HFFc6 (cell line): ENCODE measurements at places on chromosomes 3 and 15. TPM values are rescaled to one million over a fixed set of nuclear protein-coding genes. Genes with fewer than 3 reads are reported as not detected.

Gene HHATL
- not detected in 3 replicates for total RNA-seq

- no peak for DNase-seq
Measured at GRCh38 chr3:56012721-56013120, 455.5 kb downstream of the ERC2 start.

Gene EFCC1
- not detected in 3 replicates for total RNA-seq

Gene AHSG
- not detected in 3 replicates for total RNA-seq

Gene SATB1
- total RNA-seq, result 2.4 to 4.5 TPM (median 2.9 TPM) in 3 replicates

Gene BMF
- total RNA-seq, result 0.50 to 1.1 TPM (median 0.74 TPM) in 3 replicates

DNA sequence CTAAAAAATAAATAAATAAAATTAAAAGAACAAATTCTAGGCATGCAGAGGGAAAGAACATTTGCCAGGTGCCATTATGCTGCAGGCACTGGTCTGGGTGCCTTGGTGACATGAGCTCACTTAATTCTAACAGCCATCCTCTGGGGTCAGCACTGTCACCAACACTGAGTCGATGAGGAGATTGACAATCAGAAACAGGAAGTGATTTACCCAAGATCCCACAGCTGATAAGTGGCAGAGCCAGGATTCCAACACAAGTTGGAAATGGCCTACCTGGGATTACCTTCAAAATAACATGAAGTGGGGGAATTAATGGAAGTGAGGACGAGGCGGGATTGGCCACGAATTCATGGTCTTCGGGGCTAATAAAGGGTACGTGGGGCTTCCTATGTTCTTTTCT, 3.6 kb downstream of the PLIN1 start:
- DNase-seq, result no peak

Gene SPINK8
- total RNA-seq, result not detected in 2 replicates

Gene ZNF620
- total RNA-seq, result 0.35 to 1.2 TPM (median 0.53 TPM) in 3 replicates

DNA sequence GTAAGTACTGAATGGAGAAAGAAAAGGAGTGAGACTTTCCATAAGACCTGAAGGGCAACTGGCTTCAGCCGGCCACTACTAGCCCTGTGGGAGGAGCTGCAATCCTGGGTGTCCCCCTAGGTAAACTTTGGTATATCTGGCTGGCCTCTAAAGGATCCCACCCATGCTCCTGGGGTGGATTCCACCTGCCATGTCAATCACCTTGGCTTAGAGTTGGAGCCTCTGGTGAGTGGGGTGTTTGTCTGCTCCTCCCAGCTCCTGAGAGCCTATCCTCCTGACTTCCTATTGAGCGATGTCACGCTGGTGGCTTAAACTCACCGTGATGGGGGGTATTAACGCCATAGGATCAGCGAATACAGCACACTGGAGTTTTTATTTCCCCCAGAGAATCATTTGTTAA, 2.6 kb downstream of the SPTBN5 start:
- DNase-seq, result no peak

DNA sequence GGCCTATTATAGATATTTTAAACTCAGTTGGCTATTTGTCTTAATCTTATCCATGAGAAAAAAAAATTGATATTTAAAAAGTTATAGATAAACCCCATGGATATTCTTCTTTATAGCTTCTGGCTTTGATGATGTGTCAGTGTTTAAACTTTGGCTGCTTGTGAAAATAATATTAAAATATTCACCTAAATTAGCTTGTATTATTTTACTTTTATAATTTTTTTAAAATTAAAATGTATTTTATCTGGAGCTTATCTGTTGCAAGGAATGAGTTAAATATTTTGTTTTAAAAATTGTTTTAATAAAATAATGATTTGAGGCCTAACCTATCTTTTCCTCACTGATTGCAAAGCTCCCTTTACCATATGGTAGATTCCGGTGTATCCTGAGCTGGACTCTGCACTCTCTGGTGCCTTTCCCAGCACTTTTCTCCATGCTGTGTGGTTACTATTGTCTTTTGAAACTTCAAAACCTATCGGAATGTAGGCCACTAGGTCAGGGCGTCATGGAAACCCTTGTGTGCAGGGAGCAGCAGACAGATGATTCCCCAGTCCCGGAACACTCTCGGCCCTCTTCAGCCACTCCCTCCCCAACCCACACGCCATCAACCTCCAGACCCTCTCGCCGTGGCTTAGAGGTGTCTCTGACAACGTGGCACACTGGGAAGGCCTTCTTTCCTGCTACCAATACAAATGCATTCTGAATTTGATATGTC, 252.3 kb upstream of the ATP10A start:
- no peak for DNase-seq

Gene HTR3E
- total RNA-seq, result not detected in 3 replicates

DNA sequence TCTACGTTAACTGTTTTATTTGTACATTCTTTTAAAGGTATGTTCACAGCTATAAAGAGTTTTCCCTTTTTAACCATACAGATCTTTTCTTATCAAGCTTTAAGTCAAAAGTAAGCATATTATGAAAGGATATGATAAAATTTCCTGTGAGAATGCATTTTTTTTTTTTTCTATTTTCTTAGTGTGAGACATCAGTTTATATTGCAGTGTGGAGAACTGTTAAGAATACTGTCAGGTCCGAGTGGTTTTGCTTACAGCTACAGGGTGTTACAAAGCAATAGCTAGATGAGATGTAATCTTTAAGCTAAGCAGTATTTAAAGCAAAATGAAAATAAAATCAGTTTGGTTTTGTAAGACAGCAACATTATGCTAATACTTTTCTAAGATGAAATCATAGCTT, 133.2 kb downstream of the SLC25A26 start:
- no peak for DNase-seq

- DNase-seq, result no peak
Measured at GRCh38 chr3:113103588-113103987, 107.8 kb upstream of the BOC start.

GRCh38 chr3:65396078-65396477, 642.6 kb downstream of the MAGI1 start:
- DNase-seq, result no peak
